Left lung (tissue), 14 donors: ENCODE measurements at places on chromosomes 12 and 14.
A peak's percentile ranks its signal among the peaks of the same experiment; 100 is the strongest.

DNA sequence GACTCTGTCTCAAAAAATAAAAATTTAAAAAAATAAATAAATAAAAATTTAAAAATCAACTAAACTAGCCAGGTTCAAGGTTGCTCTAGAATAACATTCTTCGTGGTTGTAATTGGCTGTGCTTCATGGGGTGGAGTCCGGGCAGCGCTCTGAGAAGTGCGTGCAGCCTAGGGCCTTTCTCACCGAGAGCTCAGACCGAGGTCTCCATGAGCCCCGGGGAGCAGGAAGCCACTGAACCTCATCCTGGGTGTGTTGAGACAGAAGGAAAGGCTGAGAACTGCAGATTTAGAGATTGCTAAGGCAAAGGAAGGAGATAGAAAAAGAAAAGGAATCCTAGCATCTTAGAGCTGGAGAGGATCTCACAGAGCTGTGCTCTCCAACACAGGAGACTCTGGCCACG, 14.7 kb downstream of the P2RX4 start:
- DNase-seq, result no peak

DNA sequence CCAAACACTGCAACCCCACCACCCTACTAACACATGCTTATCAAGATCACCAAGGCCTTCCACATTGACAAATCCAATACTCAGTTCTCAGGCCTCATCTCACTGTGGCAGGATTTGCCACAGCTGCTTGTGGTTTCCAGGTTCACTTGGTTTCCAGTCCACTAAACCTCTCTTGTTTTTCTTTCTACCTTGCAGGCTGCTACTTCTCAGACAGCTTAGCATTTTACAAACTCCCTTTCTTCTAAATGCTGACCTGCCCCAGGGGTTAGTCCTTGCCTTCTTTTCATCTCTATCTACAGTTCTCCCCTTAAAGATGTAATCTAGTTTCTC, 84.1 kb downstream of the BCAT1 start:
- no peak for DNase-seq

GRCh38 chr14:93834699-93835371, 46.5 kb upstream of the PRIMA1 start:
- no peak for DNase-seq

DNA sequence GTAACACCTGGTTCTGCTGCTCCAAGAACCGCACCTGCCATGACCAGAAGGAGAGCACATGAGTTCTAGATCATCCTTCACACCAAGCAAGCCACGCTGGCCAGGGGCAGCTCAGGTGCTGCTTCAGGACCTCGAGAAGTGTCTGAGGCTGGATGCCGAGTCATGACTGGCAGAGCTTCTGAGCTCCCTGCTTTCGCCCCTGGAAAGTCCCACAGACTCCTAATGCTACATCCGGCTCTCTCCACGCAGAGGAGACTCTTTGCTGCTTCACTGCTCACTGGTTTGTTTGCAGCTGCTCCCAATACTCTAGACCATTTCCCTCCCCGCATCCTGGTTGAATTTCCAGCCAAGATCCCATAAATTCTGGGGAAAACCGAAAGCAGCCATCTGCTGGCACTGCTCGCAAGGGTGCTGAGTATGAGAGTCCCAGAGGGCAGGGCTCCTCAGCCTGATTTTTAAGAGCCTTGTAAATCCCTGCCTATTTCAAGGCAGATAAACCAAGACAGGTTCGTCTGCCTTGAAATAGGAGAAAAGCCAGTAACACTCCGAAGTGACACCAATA, 1.4 kb downstream of the KRT2 start:
- DNase-seq, result no peak

GRCh38 chr12:87290505-87290904, 738.7 kb downstream of the C12orf50 start:
- DNase-seq, result no peak

DNA sequence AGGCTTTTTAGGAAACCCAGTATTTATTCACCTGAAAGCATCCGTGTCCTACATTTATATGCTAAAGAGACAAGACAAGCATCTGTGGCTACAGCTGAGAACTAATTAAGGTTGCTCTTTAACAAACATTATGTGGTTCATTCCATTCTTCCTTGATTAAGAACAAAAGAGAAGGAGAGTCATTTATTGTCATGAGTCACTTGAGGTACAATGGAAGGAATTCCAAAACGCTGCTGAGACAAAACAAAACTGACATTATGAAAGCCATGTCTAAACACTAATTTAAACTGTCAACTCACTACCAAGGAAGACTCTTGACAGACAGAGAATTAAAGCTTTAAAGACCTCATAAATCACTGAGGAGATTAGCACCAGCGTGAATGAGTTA, 214.4 kb downstream of the BMP4 start:
- no peak for DNase-seq

- no peak for DNase-seq
Measured at GRCh38 chr14:86072116-86072894, 542.4 kb downstream of the FLRT2 start.

- no peak for DNase-seq
Measured at GRCh38 chr14:93788543-93789227, 400 bp upstream of the PRIMA1 start.

DNA sequence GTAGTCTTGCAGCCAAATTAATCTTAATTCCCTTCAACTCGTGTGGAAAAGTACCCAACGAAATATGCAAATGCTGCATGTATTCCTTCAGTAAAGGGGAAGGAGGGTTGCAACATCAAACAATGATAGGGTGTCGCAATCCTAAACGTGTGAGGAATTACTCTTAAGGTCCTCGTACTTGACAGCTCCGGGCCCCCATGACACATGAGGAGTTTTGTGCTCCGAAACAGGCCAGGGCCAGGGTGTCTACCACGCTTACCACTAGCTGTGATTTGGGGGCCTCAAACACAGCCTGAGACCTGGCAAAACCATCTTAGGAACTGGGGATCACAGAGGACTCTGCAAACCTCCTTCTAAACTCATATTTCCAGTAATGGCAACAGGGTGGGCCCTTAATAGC, 20.4 kb downstream of the FOS start:
- peak; percentile 74 for DNase-seq

DNA sequence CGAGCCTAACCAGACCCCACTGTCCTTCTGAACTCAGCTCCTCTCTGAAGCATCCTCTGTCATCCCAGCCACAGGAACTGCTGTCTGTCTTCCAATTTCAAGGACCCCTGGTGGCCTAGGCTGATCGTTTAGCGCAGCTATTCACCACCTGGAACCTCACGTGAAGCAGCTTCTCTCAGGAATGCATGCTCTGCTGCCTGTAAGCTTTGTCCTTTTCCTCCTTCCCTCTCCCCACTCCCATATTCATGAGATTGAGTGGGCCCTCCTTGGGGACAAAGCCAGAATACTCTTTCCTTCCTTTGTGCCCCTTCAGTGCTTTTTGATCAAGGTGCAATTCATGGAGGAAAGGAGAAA, 17.2 kb downstream of the DPF3 start:
- no peak for DNase-seq

DNA sequence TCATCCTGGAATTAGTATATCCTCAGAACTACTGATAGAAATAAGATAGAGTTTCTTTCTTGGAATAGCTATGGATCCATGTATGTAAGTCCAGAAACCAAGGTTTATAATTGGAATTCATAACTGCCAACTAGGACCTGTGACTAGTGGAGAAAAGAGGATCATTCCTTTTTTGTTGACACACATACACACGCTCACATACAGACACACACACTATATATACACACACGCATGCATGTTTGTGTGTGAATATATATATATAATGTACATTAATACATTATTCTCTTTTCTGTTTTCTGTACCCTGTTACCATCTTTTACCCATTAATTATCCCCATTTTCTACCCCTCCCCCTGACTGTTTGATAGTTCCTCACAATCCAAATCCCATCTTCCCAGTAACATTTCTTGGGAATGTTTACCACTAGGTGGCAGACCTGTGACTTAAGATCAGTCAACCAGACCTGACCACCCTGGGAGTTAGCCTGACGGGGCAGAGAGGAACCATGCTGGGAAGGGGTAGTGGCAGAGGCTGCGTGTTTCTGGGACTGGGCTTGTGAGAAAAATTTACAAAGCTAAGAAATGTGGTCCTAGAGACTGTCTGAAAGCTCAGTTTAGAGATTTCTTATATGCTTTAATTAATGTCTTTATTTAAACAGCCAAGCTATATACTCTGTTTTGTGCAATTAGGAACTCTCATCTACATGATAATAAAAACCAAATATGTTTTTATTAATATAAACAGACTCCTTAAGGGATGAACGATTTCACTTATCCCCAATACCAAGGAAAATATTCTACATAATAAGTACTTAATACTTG, 308.0 kb downstream of the PPFIA2 start:
- peak; percentile 25 for DNase-seq

DNA sequence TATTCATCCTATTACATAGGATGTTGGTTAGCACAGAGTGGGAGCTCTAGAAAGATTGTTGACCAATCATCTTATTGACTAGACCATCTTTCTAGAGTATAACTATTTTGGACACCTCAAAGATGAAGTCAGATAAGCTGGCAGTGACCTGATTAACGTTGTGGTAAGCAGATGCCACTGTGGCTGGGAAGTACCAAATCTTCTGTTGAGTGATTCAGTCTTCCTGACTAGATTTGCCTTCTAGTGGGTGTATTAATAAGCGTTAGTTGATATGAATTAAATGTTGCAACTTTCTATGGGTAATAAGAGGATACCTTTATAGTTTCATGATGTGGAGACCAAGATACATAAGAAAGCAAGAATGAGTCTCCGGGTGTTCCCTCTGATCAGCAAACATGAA, 51.2 kb upstream of the HELB start:
- no peak for DNase-seq

DNA sequence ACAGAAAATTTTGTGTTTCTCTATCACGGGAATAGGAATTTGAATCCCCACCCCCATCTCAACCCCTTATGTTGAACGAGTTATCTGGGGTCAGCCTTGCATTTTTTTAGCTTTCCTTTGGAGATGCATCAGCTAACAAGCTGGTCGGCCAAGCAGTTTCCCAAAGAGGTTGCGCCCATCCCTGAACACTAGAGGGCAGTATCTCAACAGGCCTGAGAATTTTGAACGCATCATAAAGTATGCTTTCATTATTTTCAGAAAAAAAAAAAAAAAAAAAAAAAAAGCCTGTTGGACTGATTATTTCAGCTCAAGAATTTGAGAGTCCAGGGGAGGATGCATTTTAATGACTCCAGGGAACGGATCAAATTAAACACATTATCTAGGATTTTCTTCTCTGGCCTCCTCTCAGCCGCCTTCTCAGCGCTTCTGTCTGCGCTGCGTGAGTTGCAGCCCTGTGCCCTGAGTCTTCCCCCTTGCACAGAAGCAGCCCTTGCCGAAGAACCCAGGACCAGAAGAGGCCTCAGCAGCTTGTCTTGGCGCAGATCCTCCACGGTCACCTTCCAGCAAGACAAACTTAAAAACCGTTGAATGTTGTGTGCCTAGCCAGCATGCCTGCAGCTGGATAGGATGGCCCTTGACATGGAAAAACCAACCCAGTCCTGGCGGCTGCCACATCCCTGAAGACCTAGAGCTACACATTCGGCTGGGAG, 76.6 kb upstream of the GZMB start:
- peak; percentile 57 for DNase-seq

GRCh38 chr12:106634206-106634605, 51.4 kb downstream of the RFX4 start:
- no peak for DNase-seq

- no peak for DNase-seq
Measured at GRCh38 chr14:103374121-103374520, 11.1 kb upstream of the MARK3 start.

DNA sequence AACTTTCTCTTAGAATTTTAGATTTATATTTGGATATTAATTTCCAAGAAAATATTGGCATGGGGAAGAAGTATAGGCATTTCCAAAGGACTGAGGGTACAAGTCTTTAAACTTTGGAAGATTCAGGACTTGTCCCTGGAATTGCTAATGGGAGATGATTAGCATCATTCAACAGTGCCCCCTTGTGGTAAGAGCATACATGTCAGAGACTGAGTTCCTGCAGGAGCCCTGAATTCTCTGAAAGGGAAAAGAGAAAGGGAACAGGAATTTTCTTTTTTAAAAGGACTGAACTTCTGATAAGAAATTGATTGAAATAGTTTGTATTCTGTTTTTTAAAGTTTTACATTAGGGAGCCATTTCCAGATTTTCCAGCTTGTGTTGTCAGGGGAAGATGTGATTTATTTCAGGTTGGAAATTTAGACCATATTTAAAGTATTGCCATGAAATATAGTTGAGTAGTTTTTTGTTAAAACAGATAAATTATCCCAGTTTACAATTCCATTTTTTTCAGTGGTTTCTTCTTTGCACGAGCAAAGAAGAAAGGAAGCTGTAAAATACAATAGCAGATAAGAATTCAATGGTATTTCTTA, 44.0 kb upstream of the REP15 start:
- no peak for DNase-seq

- DNase-seq, result no peak
Measured at GRCh38 chr12:130073721-130074120, 88.5 kb upstream of the FZD10 start.

DNA sequence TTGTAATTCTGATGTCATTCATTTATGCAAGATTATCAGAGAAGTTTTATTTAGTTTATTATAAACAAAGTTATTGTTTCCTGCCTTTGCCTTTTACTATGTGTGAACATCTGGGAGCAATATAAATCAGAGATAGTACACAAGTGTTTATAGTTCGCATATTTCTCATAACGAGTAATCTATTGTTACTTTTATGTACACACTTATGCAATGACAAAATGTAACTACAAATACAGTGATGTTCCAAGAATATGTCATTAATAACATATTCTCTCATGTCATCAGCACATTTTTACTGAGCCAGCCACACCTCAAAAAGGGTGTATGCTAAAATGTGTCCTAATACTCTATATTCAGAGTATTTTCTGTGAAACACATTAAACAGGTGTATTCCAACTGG, 243.2 kb downstream of the ALX1 start:
- DNase-seq, result no peak

DNA sequence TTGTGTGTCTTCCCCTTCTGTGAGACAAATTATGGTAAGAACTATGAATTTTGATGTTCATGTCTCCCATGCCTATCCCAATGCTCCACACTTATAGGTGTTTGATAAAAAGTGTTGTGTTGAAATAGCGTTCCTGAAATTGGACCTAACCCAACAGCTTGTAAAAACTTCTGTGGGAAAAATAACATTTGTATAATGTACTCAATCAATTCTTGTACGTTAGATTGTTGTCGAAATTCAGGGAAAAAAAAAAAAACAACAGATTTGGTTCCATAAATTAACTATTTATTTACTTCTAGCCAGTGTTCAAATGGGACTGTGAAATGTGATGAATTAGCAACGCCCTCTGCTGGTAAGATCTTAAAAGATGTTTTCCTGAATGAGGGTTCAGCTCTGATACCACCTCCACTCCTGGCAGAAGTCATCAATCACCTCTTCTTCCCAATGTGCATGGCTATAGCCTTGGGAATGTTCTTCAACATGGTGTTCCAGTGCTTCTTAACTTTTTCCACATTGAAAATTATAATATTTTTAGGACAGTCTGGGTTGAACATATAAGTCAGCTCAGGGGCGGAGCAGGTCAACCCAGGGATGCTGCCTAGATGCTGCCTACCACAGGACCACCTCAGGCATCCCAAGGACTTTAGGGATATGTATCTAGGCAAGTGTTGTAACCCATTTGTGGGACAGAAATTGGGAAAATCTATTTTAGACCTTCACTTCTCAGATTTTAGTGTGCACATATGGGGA, 170.6 kb downstream of the OTOGL start:
- DNase-seq, result no peak
